ENCODE measurements at places on chromosomes 3 and 15. TPM values are rescaled to one million over a fixed set of nuclear protein-coding genes. Genes with fewer than 3 reads are reported as not detected.

FGF7 gene
- polyA plus RNA-seq: 0.62 TPM

CCDC39 gene
- not detected for polyA plus RNA-seq

NECTIN3 gene
- polyA plus RNA-seq: 11.2 TPM

GOLGA8T gene
- polyA plus RNA-seq: not detected

RAB8B gene
- polyA plus RNA-seq: 3.8 TPM

TRH gene
- polyA plus RNA-seq: not detected

LRTM1 gene
- not detected for polyA plus RNA-seq

SEMA3B gene
- polyA plus RNA-seq: 1.3 TPM

ZDHHC19 gene
- 1.5 TPM for polyA plus RNA-seq

CHRNA3 gene
- not detected for polyA plus RNA-seq

EIF4E3 gene
- 1.1 TPM for polyA plus RNA-seq

SPESP1 gene
- polyA plus RNA-seq: 3.2 TPM

ANKUB1 gene
- polyA plus RNA-seq: not detected

FAM227B gene
- 1.3 TPM for polyA plus RNA-seq

SLC22A13 gene
- polyA plus RNA-seq: not detected

LDHAL6B gene
- polyA plus RNA-seq: not detected

ROPN1 gene
- not detected for polyA plus RNA-seq

AHSG gene
- polyA plus RNA-seq: 2,316 TPM

SLC9A9 gene
- 3.7 TPM for polyA plus RNA-seq

MORC1 gene
- 0.13 TPM for polyA plus RNA-seq
